ENCODE measurements at places on chromosomes 12 and 14.

DNA sequence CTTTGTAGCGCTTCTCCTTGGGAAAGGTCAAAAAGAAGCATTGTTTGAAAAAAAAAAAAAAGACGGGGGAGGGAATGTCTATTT, at the start of gene LMO3:
TSS of gene LMO3 (minus strand) at position 46 of the 84 bp plus-strand sequence. CDS start 5,302 bp downstream, outside the sequence.
- DNase-seq: no peak

- DNase-seq: no peak
Measured at GRCh38 chr12:31965090-31965489, 5.9 kb downstream of the RESF1 start.

DNA sequence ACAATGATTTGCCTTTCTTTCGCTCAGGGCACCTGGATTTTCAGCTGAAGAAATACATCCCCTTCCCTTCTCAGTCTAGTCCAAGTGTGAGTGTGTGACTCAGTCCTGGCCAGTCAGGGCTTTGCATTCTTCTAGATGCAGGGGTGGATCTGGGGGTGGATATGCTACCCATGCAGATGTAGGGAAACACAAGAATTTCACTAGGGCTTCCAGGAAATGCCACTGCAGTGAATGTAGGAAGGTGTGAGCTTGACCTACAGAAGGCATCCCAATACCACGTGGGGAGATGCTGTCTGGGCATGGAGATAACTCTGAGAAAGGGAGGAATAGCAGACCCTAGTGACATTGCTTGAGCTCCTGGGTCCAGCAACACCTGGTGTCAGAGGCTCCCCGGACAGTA, 404.2 kb downstream of the GLT1D1 start:
- DNase-seq: no peak

GRCh38 chr12:68306564-68306963, 25.6 kb downstream of the MDM1 start:
- no peak for DNase-seq

- DNase-seq: no peak
Measured at GRCh38 chr12:47219243-47219642, 139.5 kb upstream of the AMIGO2 start.

DNA sequence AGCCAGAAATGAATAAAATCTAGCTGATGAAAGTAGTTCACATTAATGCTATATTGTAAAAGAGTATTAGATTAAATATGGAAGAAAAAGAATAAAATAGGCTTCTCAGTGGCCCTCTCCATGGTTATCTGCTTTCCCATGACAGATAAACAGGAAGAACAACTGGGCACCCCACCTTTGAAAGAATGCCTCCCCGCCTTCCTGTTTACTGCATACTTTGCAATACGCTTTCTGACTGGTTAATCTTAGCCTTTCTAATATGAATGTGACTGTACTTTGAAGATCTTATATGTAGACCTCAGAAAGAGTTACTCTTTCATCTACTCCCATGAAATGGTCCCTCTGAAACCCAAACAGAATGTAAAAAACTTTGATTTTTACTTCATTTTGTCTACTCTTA, 34.1 kb upstream of the DAAM1 start:
- no peak for DNase-seq

DNA sequence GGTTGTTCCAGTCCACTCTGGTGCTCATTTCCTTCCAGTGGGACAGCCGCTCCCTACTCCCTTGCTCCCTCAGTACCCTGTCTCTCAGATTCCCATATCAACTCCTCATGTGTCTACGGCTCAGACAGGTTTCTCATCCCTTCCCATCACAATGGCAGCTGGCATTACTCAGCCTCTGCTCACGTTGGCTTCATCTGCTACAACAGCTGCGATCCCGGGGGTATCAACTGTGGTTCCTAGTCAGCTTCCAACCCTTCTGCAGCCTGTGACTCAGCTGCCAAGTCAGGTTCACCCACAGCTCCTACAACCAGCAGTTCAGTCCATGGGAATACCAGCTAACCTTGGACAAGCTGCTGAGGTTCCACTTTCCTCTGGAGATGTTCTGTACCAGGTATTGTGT, 69.9 kb downstream of the RAD52 start:
- peak; percentile 100 for DNase-seq

DNA sequence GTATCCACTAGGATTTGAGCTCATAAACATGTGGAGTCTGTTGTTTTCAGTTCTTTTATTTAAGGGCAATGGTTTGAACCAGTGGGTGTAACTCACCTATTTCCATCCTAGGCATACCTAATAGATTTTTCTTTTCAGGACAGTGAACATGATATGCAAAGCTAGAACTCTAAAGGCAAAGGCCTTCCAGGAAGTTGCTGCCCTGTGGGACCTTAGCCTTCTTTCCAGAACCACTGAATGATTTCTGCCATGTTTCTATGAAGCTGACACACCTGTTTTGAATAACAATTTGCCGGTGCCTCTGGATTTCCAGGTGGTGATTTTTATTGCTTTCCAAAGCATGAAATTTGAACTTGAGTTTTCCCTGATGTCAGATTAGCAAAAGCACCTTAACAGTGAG, 372.9 kb upstream of the FAR2 start:
- no peak for DNase-seq

DNA sequence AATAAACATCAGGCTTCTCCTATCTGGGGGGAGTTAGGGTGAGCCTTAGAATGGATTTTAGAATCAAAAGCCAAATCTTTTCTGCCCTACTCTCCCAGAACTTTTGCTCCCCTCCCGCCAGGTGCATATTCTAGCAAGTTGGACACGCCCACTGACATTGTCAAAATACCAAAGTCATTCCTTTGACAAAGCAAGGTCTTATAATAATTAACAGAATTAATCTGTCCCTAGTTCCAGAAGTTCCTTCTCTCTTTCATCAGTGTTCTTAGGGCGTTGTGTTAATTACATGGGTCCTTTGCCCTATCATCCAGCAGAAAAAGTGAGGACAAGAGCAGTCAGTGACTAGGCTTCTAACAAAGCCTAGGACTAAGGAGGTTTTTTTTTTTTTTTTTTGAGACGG, 2.4 kb downstream of the PRR13 start:
- no peak for DNase-seq

- peak; percentile 93 for DNase-seq
Measured at GRCh38 chr12:19946550-19946949, 421.8 kb upstream of the PDE3A start.

DNA sequence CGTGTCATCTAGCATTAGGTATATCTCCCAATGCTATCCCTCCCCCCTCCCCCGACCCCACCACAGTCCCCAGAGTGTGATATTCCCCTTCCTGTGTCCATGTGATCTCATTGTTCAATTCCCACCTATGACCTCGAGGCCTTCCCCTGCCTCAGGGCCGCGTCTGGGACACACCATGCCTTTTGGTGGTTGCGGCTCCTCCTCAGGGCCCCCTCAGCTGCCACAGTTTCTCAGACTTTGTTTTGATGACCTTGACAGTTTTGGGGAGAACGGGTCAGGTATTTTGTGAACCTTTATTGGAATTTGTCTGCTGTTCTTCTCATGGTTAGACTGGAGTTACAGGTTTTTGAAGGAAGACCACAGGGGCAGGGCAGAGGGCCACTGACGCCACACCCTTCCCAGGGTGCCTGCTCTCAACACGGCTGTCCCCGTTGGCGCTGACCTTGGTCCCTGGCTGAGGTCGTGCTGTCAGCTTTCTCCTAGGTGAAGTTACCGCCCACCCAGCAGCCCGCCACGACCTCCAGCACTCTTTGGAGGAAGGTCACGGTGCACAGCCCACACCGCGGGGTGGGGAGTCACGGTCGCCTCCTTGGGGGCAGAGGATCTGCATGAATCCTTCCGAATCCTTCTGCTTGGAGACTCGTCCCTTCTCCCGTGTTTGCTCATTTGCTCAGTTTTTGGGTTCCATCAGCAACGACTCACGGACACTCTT, 130.5 kb downstream of the KIF26A start:
- DNase-seq: no peak

GRCh38 chr12:118398940-118399339, 22.6 kb downstream of the SUDS3 start:
- DNase-seq: no peak

- no peak for DNase-seq
Measured at GRCh38 chr12:58596381-58596780, 323.9 kb downstream of the LRIG3 start.

GRCh38 chr12:107126796-107127481, 33.6 kb upstream of the CRY1 start:
- no peak for DNase-seq

GRCh38 chr12:114347861-114348260, 58.1 kb downstream of the TBX5 start:
- no peak for DNase-seq

DNA sequence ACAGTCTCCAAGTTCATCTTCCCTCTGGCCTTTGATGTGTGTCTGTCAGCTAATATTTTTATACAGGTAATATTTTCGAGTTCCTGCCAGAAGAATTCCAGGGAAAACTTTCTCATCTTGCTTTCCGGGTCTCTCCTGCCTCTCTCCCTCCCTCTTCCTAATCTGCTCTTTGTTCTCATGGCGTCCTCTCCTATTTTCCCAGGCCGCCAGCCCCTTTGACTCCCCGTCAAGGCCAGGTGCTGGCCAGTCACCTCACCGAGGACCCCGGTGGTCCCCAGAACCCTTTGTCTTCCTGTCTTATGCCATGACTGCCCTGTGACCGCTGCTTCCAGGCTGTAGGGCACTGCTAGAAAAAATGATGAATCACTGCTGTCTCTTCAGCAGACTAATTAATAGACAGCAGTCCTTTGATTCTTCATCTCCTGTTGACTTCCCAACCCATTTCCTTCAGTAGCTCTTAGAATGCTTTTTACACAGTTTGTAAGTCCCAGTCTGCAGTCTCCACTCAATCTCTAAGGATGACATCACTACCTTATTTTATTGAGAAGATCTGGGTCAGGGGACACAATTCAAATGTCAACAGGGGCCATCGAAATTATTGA, 40.7 kb downstream of the PPFIBP1 start:
- no peak for DNase-seq

GRCh38 chr12:66755727-66756395, 77.0 kb upstream of the GRIP1 start:
- no peak for DNase-seq

GRCh38 chr12:7096006-7096932, 4.0 kb upstream of the C1R start:
- DNase-seq: no peak

GRCh38 chr12:100808777-100809176, 14.2 kb downstream of the ANO4 start:
- DNase-seq: no peak

GRCh38 chr12:132422381-132423043, 67.4 kb upstream of the FBRSL1 start:
- DNase-seq: peak; percentile 53

DNA sequence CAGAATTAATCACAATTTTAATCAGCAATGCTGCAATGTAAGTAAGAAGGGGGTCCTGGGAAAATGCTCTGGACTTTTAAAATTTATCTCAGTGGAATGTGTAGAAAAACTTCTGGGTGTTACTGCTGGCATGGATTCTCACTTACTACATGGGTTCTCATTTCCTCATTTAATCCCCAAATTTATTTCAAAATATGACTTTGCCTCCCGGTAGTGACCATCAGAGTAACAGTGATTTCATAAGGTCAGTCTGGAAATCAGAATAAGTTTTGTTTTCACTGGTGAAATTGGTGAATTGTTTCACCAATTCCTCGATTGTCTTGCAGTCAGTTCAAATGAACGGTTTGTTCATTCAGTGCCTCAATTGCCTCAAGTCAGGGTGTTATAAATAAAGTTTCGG, 22.3 kb upstream of the DDHD1 start:
- DNase-seq: no peak
